ENCODE measurements at places on chromosomes 1 and 21.

GRCh38 chr1:182556279-182556678 lies 32.8 kb downstream of the RNASEL start:
- DNase-seq, result no peak

DNA sequence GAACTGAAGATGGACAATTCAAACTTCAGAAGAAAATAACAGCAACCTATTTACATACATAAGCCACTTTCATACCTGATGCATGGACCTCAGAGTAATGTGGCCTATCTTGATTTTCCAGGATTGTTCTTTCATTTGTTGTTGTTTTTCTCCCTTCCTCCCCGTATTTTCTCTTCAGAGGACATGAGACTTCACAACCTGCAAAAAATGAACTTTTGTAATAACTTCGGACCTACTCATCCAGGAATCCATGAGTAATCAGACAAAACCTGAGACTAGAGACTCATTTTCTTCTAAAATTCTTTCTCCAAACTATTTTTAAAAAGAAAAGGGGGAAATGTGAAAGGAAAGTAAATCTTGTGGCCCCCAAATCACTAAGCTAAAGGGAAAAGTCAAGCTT lies 17.6 kb upstream of the PLA2G5 start:
- no peak for DNase-seq

DNA sequence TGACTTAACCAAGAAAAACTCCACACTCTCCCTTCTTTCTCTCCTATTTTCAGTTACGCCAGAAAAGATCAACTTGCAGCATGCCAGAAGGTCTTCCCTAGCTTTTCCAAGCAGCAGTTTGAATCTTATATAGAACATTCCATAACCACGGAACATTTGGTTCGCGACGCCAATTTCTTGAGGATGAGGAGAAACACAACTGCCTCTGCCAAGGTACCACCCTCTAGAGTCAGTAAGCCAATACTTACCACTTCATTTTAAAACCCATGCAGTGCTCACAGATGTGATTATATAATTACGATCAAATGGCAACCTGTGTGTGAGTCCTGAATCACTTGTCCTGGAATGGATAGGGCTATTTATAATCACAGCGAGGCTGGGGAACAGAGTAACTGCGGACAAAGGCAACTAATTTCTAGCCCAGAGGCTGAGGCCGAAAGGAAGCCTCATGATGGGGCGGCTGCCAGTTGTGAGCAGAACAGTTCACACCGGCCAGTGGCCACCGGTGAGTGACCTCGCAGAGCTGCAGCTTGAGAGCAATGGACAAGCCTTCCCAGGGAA lies 43.2 kb upstream of the BACE2 start:
- no peak for DNase-seq

GRCh38 chr21:45513003-45513717 lies 29.1 kb downstream of the SLC19A1 start:
- no peak for DNase-seq

GRCh38 chr1:23477359-23478144 lies 6.4 kb downstream of the ASAP3 start:
- no peak for DNase-seq

DNA sequence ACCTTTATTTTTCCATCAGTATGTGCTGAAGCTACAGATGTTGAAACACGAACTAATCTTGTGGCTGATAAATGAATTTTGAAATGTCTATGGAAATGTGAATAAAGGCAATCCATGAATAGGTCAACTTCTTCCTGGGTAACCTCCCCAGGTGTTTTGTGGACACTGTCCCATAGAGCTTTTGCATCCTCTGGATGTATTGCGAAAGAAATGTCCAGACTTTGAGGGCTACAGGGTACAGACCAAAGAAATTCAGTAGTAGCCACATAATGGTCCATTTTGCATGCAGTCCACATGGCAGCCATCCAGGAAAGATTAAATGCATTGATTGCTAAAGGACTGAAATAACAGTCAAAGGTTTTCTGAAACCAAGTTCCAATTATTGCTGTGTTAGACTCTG lies 21.5 kb upstream of the DARS2 start:
- DNase-seq, result no peak

DNA sequence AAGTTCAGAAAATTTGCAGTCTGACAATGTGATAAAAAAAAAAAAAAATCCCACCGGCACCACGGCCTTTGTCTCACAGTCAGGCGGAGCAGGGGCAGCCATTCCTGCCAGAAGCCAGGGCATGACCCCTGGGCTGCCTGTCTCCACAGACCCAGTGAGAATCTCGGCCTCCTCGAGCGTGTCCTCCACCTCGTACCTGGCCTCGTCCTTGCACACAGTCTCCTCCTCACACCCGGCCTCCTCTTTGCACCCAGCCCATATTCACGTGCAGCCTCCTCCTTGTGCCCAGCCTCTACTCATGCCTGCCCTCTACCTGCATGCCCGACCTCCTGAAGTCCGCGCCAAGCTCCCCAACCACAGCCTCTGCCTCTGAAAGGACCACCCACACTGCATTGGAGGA lies 182.0 kb downstream of the AGBL4 start:
- DNase-seq, result no peak

GRCh38 chr21:14754682-14755081 lies 208.6 kb upstream of the SAMSN1 start:
- DNase-seq, result no peak

- DNase-seq, result no peak
Measured at GRCh38 chr21:33064623-33065390, 5.1 kb upstream of the OLIG1 start.

GRCh38 chr1:93180723-93181613 lies at the start of gene CCDC18:
Gene CCDC18, plus strand, starts transcription at chr1:93180724. Its CDS starts 2,638 bp downstream, at chr1:93183362.
- peak; percentile 65 for DNase-seq

DNA sequence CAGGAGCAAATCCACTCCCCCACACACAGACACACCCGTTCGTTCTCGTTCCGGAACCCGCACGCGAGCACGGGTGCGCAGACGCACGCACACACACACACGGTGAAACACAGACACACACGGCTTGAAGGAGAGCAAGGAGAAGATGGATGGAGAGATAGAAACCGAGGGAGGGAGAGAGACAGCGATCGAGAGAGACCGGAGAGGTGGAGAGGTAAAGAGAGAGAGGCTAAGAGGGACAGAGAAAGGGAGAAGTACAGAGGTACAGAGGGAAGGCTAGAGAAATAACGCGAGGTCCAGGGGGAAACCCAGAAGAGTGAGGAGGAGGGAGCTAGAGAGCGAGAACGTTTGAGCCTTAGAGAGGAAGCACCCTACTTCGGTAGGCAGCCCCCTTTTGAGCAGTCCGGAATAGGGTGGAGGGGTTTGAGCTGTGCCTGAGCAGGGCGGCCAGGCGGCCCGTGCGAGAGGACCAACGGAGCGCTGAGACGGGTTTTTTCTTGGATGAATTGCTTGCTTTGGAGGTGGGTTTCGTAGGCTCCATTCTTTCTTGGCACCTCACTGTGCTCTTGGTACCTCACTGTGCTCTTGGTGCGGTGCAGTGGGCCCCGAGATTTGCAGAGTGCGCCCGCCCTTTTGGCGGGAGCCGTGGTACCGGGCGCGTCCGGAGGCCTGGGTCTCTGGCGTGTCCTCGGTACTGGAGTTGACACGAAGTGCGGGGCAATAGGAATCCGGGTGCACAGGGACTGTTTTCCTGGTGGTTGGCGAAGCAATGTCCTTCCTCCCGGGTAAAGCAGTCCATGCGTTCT lies 88.4 kb upstream of the RHOU start:
- peak; percentile 63 for DNase-seq

DNA sequence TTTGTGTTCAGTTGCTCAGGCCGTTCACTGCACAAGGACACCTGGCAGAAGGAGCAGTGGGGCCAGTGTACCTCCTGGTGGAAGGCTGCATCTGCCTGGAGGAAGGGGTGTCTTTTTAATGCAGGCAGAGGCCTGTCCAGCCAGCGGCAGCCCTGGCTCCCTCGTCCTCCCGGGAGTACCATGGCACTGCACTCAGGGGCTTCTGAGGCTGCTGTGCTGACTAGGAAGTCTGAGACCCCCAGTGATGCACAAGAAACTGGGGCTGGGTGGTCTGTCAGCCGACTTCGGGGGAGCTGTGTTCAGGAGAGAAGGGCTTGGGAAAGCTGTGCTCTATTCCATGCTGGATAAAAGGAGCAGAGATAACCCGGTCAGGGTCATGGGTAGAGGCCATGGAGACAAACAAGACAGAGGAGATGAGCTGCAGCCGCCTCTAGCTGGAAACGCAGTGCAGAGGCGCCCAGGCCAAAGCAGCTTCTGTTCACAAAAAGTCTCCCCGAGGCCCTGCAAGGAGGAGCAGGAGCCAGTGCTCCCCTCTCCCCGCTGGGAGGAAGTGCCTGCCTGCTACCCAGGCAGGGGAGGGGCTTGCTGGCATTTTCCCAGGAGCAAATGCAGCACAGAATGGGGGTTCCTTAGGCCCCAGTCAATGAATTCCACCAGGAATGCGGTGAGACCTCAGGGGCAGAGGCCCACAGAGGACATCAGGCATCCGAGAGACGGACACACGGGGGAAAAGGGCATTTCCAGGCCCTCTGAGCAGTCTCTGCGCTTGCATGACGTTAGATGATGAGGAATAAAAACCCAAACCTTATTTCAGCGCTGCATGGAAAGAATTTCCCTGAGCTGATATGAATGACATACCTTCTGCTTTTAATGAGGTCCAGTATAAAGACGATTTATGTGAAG lies 17.2 kb upstream of the C2CD2 start:
- DNase-seq, result no peak

DNA sequence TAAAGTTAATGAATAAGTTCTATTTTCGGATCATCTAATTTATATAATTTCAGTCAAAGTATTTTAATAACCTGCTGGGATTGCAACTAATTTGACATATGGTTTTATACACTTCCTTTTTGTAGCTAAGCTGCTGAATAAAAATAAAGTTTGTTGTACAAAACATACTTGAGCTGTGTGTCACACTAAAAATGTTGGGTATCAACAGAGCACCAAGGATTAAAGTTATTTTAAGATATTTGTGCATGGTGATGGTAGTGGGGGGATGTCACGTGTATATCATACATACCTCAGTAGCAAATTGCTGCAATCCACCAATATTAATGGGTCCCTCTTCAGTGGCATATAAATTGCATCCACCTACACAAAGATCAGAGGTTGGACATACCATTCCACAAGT lies 199.6 kb downstream of the DPYD start:
- DNase-seq, result peak; percentile 29

- DNase-seq, result peak; percentile 80
Measured at GRCh38 chr1:24714859-24715520, 30.3 kb upstream of the CLIC4 start.

GRCh38 chr1:6002714-6003501 lies 10.7 kb upstream of the NPHP4 start:
- no peak for DNase-seq

- no peak for DNase-seq
Measured at GRCh38 chr1:236689713-236690569, 3.6 kb downstream of the ACTN2 start.

GRCh38 chr1:230210326-230210980 lies 143.4 kb downstream of the GALNT2 start:
- DNase-seq, result peak; percentile 29

DNA sequence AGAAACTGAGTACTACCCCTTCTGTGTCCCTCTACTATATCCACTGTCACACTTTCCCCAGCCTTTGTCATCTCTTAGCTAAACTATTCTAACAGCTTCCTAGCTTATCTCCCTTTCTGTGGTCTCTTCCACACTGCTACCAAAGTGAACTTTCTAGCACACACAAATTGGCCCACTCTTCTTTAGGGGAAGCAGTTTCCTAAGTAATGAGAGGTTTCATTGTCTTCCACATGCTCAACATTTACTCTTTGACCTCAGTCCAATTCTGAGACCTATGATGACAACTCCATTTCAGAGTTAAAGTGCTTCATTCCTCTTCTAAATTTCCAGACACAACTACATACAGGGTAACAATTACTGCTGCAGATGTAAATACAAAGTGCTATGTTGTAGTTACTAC lies 32.9 kb downstream of the SCYL3 start:
- DNase-seq, result no peak

DNA sequence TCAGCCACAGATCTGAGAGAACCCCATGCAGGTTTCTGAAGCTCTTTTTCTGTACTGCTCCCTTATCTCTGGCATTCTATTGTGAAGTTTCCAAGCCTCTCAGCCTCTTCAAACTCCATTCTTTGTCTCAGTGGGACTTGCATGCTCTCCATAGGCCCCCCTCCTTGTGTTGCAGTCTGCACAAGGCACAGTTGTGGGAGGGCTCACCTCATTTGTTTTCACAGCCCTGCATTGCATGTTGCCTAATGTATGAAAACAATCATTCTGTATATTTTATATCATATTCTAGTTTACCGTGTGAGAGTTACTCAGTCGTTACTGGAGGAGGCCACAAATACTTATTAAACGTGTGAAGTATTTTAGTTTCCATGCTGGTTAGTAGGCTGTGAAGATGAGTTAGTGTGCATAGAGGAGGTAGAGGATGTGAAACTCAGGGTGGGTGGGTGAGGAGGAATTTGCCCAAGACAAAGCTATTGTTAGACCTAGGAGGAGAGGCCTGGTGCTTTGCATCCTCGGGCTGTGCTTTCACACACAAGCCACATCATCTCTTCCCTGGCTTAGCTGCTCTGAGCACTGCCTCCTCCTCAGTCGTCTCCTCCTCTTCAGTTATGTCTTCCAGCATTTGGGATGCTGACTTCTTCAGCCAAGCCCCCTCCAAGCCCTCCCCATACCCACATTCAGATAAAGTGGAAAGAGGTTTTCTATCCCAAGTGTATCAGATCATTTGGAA lies 7.8 kb upstream of the CHI3L2 start:
- peak; percentile 21 for DNase-seq

GRCh38 chr1:150267896-150268295 lies 920 bp downstream of the APH1A start:
- DNase-seq, result peak; percentile 3

DNA sequence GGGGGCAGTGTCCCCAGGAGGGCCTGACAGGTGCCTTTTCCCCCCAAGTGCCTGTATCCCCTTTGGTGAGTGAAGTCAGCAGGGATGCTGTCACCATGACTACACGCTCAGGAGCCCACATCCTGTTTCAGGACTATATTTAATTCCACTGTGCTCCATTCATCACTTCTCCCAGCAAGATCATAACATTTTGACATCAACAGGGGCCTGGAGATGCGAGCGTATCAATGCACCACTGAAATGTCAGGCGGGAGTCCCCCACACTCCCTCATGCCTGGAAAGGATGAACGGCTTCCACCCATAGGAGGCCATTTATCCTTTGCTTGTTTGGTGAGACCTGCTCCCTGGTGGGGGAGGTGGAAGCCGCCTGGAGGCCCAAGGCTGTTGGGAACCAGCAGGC lies 119.1 kb downstream of the PTPRU start:
- no peak for DNase-seq

GRCh38 chr1:55981010-55981650 lies 598.2 kb downstream of the PLPP3 start:
- peak; percentile 40 for DNase-seq

DNA sequence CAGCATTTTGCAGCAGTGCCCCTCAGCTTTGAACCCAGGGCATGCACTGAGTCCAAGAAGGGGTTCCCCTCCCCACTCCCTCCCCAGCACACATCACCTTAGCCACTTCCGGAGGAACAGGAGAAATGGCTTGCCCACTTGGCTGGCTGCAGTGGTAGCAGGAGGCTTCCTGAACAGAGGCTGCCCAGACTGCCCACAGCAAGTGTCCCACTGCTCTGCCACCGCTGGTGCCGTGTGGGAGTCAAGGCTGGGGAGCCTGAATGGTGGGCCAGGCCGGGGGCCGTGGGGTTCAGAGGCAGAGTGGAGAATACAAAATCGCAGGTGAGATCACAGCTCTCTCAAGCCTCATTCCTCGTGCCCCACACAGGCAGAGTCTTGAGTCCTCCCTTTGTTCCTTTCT lies 34.5 kb downstream of the CD247 start:
- no peak for DNase-seq

All from cardiac fibroblast (primary cell).